Substantia nigra (tissue), 51 donors: ENCODE measurements at places on chromosomes 1 and 21.

- no peak for DNase-seq
These were observed 33.7 kb upstream of the FBXO28 start for GRCh38 chr1:224080115-224080774.

- no peak for DNase-seq
These were observed 186.6 kb downstream of the SIPA1L2 start for GRCh38 chr1:232443372-232443771.

DNA sequence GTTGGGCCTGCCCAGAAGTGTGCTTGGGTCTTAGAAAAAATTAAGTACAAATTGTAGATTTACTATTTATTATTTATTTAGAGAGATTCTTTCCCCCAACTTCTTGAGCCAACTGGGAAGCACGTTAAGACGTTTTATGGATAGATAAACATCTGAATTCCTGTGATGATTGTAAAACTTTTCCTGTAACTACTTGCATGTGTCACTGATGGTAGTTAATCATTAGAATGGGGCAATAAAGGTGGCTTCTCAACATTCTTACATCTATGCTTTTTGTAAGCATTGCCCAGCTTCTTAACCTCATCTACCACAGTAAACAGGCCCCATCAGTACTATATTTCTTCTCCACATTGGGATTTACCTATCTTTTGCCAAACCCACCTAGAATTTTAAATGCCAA lies 559.8 kb downstream of the LMO4 start:
- no peak for DNase-seq

- DNase-seq = no peak
These were observed 2.0 kb downstream of the ZNF687 start for GRCh38 chr1:151284013-151284577.

- no peak for DNase-seq
These were observed 12.0 kb upstream of the SLAMF6 start for GRCh38 chr1:160534823-160535605.

- no peak for DNase-seq
These were observed 44.6 kb downstream of the WNT9A start for GRCh38 chr1:227903061-227903521.

GRCh38 chr1:201221201-201221846 lies 30.7 kb downstream of the IGFN1 start:
- no peak for DNase-seq

DNA sequence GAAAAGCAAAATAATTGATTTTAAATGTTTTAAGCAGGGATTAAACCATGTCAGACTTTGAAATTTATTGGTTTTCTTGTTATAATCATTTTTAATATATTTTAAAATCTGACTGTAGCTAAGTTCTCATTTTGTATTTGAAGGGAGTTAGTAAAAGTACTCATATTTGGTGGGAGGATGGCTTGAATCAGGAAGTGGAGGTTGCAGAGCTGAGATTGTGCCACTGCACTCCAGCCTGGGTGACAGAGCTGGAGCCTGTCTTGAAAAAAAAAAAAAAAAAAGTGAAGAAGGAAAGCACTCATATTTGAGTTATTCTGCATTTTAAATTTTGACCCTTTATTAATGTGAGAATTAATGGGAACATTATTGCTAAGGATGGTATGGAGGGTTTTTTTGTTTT lies 106.0 kb downstream of the RABGAP1L start:
- no peak for DNase-seq

GRCh38 chr1:162192763-162193162 lies 123.3 kb downstream of the NOS1AP start:
- DNase-seq = no peak

GRCh38 chr1:235022341-235022980 lies 106.2 kb downstream of the TOMM20 start:
- DNase-seq = no peak

- DNase-seq = no peak
These were observed 3.7 kb upstream of the LRP8 start for GRCh38 chr1:53331446-53332185.

DNA sequence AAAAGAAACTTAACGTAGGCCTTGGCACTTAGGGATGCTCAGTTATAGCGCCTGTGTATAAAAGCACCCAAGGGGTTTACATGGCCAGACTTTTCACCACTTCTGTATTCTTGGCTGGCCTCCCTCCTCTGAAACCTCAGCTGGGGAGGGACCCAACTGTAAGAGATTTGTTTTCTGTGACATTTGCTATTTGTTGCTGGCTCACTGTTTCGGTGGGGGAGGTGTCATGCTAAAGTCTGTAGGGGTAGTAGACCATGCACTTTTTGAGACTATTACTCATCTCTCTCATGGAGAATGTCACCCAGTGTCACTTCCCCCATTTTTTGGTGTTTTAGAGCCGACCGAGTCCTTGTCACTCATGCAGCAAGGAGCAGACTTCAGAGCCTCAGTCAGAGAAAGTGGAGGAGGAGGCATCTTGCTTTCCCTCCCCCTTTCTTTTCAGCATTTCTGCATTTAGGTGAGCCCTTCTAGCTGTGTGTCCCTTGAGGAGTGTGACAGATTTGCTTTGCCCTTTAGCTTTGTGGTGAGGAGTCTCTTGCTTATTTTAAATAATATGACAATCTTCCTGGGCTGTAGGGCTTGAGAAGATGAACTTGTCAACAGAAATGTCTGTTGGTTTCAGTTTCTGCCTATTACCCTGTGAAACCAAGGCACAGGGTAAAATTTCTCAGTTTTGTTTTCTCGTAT lies 160.1 kb downstream of the FASLG start:
- DNase-seq = peak; percentile 4

GRCh38 chr1:199690496-199690895 lies 337.0 kb upstream of the NR5A2 start:
- no peak for DNase-seq

- DNase-seq = no peak
These were observed 2.4 kb upstream of the PRAMEF18 start for GRCh38 chr1:13228343-13228781.

GRCh38 chr1:192477630-192478029 lies 97.9 kb upstream of the RGS1 start:
- no peak for DNase-seq

DNA sequence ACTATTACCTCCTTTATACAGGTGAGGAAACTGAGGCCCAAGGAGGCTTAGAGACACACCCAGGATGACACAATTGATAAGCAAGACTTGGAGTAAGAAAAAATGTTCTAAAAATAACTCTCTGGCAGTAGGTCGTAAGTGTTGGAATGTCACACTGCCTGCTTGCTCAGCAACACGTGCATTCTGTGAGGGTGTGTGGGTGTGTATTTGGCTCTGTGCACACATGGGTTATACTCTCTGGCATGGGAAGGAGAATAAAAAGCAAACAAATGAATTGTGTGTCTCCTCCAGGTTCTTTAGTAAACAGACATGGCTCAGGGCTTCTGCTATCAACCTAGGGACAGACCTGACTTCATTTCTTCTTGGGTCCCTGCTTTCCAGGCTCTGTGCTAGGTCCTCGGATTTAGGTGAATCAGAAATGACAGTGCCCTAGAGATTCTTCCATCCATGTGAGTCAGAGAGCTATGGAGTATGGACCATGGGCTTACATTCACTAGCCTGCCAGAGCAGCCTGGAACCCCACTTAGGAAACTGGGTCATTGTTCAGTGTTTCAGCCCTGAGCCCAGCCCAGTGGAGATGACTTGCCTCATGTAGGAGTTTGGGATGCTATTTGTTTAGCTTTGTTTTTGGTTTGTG lies 72.4 kb downstream of the ELAVL4 start:
- DNase-seq = no peak

DNA sequence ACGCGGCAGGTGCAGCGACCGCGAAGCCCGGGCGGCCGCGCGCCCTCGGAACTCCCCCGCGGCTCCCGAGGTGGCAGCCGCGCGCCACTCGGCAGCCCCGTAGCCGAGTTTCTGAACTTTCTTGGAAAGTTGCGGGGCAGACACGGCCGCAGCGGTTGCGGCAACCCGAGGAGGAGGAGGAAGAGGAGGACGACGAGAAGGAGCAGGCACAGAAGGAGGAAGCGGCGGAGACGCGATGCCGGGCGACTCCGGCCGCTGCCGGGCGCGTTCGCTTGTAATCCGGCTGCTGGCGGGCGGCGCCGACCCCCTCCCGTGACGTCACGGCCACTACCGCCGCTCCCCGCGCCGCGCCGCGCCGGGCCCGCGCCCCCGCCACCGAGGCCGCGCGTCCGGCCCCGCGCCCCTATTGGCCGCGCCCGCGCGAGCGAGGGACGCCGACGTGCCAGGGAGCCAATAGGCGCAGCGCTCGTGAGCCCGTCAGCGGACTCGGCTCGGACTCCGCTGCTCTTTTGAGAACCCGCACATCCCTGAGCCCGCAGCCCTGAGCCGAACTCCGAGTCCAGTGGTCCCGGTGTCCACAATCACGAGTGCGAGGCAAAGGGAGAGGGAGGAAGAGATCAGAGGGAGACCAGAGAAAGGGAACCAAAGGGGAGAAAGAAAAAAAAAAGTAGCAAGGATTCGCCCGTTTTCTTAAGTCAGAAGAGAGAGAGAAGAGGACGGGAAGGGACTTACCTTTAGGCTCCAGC lies 736 bp upstream of the BARHL2 start:
- DNase-seq = no peak

GRCh38 chr1:163265547-163265946 lies 56.2 kb upstream of the NUF2 start:
- DNase-seq = no peak

GRCh38 chr21:44975720-44976555 lies 36.1 kb downstream of the SLX9 start:
- peak; percentile 64 for DNase-seq

GRCh38 chr21:25507522-25507921 lies 99.8 kb downstream of the MRPL39 start:
- no peak for DNase-seq

DNA sequence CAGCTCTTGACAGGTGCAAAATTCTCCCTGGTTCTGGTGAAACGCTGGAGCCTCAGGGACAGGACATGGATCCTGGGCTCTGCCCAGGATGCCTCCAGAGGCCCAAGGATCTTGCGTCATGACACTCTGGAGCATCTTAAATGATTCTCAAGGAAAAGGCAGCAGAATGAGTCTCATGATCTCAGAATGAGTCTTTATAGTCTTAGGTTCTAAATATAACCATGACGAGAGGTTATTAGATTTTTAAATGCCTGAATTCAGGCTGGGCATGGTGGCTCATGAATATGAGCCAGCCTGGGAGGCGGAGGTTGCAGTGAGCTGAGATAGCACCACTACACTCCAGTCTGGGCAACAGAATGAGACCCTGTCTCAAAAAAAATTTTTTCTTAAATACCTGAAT lies 55.5 kb downstream of the ECE1 start:
- no peak for DNase-seq

DNA sequence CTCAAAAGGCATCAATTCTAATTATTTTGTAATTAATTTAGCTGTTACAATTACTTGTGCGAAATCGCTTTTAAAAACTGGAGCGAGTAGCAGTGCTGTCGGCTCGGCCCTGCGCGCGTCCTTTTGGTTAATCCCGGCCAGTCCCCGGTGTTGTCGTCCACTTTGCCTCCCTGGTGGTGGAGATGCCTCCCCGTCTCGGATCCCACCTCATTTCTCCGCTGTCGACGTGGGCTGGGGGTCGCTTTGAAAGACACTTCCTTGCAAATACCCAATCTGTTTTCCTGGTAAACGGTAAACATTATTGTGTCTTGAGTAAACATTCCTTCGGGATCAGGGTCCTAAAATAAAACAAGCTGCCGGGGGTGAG lies 3.7 kb downstream of the FOXD3 start:
- DNase-seq = no peak

DNA sequence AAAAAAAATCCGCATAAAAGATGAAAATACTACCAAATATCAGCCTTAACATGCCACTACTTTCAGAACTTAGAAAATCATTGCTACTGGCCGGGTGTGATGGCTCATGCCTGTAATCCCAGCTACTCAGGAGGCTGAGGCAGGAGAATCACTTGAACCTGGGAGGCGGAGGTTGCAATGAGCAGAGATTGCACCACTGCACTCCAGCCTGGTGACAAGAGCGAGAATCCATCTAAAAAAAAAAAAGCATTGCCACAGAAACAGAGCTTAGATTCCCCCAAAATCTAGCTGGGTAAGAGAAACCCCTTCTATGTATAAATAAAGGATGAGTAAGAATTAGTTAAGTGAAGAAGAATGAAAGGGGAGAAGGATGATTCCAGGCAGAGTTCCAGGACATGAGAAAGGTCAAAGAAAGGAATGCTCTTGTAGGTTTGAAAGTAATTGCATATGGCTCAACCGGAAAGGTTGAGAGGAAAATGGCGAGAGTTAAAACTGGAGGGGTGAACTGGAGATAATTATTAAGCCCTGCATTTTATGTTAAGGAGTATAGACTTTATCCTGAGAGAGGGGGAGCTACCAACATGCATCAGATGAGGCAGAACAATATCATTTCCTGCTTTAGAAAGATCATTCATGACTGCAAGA lies 19.7 kb upstream of the NRDC start:
- no peak for DNase-seq

DNA sequence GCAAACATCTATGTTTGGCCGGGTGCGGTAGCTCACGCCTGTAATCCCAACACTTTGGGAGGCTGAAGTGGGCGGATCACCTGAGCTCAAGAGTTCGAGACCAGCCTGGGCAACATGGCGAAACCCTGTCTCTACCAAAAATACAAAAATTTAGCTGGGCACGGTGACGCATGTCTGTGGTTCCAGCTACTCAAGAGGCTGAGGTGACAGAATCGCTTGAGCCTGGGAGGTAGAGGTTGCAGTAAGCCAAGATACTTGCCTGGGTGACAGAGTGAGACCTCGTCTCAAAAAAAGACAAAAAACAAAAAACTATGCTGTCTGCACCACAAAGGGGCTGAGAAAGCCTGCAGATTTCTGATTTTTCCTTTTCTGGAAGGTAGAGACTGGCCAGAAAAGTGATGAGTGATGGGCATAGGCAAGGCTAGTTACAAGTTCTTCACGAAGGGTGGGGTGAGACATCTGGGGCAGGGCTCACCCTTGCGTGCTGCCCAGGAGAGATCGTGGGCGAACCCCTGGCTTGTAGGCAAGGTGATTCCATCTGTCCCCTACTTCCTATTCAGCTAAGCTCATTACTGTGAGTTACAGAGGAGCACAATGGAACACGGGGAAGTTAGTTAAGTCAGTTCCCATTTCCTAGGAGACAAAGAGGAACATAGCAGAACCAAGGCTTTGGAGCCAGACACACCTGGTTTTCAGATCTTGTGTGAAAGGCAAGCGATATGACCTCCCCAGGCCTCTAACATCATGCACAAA lies 3.2 kb downstream of the SLC2A1 start:
- DNase-seq = no peak

GRCh38 chr1:34611571-34611970 lies 143.3 kb upstream of the GJB5 start:
- no peak for DNase-seq

- no peak for DNase-seq
These were observed 93.2 kb downstream of the CTH start for GRCh38 chr1:70504176-70504820.

DNA sequence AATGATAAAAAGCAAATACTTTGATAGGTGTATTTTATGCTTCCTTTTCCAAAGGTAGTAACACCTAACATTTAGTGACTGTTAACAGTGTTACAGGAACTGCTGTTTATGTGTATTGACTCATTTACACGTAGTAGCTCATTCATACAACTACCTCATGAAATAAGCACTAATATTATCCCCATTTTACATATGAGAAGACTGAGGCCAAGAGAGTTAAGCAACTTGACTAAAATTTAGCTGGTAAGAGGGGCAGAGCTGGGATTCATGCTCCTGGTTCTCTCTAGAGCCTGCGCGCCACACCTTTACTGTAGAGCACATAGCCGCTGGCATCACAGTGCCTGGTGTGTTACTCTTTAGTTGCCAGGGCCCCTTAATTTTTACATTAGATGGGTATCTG lies 11.3 kb downstream of the ZBTB40 start:
- DNase-seq = no peak

GRCh38 chr1:110309767-110310166 lies 29.4 kb upstream of the RBM15 start:
- DNase-seq = no peak
